Smooth muscle cell of the brain vasculature (primary cell): ENCODE measurements at places on chromosomes 6 and 20.

GRCh38 chr6:125957845-125958244, 1.3 kb downstream of the HINT3 start:
- DNase-seq = no peak

- no peak for DNase-seq
Measured at GRCh38 chr20:45138561-45139300, 14.5 kb upstream of the WFDC12 start.

- DNase-seq = no peak
Measured at GRCh38 chr6:139290787-139291311, 949 bp downstream of the TXLNB start.

GRCh38 chr6:109260126-109260525, 122.1 kb downstream of the CD164 start:
- no peak for DNase-seq

DNA sequence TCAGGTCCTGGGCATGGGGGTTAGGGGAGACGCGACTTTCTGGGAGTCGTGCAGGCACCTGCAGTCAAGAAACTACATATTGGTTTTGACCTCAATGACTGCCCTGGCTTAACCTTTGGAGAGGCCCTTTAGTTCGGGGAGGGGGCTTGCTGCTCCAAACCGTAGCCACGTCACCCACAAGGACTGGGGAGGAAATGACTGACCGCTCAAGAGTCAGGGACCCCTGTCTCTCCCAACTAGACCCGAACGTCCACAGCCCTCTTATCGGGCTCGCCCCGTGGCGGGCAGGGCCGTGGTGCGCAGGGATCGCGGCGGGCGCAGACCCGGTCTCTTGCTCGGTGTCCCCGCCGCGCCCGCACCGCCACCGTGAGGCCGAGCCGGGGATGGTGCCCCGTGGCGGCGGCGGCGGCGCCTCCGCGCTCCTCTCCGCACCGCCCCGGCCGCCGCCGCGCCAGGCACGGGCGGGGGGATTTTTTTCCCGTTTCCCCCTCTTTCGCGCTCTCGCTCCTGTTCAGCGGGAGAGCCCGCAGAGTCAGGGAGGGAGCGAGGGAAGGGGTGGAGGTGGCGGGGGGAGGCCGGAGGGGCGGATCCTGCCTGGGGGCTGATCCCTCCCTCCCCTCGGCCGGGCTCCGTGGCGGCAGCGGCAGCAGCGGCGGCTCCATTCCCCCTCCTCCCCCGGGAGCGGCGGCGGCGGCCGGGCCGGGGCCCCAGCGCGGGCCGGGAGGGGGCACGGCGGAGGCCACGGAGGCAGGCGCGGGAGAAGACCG, at the start of gene BRPF3:
TSS of gene BRPF3 (plus strand) at position 632 of the 767 bp plus-strand sequence. CDS start 3,579 bp downstream, outside the sequence.
- DNase-seq = peak; percentile 13

DNA sequence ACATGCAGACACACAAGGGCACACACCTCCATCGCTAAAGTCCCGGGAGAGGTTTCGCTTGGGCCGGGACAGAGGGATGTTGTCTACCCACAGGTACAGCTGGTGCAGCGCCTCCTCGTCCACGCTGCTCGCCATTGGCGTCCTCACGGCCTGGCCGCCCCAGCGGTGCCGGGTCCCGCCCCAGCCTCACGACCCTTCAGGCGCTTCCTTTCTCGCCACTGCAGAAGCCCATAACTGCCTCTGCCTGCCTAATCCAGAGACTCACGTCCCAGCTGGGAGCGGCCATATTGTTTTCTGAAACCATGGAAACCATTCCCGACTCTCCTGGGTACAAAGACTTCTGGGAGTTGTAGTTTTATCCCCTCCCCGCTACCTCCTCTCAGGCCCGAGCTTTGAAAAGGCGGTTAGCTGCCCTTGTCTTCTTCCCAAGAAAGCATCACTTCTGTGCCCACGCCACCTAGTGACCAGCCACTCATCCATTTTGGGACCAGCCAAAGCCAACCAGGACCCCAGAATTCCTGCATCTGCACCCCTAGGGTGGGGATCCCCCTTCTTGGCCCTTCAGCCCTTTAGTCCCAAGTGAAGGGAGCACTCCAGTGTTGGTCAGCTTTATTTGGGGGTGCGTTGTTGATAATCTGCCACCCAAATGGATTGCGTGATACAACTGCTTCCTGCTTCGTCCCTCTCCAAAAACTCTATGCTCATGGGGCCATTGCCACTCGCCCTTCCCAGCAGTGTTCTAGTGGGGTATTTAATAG, at the start of gene SPEF1:
TSS of gene SPEF1 (minus strand) at position 296 of the 758 bp plus-strand sequence. CDS start at position 135, 161 bp downstream.
- DNase-seq = peak; percentile 77

DNA sequence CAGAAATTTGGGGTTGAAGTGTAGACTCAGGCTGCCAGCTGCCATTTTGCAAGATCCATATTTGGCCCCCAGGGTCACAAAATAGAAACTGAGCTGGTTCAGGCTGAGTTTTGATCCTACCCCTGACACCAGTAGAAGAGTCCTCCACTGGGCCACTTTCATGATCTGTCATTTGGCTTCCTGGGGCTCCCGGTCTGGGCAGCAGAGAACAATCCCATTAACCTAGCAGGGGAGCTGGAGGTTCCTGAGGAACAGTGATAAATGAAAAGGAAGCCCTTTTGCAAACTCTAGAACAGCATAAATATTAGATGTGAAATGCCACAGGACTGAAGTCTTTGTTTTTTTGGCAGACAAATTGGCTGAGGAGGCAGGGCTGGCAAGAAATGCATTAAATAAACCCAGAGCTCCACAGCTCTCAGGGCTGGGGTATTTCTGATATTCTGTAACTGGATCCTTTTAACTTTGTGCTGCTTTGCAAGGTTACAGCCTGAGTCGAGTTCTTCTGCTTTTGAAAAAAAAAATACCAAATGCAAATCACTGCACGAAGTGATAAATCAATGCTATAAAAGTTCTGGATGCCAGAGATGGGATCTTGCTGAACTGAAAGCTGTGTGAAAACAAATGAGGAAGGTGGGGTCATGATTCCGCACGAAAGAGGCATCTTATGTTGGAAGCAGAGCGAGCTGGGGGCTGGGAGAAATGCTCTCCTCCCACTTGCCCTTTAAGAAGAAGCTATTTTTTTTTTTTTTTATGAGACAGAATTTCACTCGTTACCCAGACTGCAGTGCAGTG, 64.4 kb downstream of the SULF2 start:
- DNase-seq = no peak

DNA sequence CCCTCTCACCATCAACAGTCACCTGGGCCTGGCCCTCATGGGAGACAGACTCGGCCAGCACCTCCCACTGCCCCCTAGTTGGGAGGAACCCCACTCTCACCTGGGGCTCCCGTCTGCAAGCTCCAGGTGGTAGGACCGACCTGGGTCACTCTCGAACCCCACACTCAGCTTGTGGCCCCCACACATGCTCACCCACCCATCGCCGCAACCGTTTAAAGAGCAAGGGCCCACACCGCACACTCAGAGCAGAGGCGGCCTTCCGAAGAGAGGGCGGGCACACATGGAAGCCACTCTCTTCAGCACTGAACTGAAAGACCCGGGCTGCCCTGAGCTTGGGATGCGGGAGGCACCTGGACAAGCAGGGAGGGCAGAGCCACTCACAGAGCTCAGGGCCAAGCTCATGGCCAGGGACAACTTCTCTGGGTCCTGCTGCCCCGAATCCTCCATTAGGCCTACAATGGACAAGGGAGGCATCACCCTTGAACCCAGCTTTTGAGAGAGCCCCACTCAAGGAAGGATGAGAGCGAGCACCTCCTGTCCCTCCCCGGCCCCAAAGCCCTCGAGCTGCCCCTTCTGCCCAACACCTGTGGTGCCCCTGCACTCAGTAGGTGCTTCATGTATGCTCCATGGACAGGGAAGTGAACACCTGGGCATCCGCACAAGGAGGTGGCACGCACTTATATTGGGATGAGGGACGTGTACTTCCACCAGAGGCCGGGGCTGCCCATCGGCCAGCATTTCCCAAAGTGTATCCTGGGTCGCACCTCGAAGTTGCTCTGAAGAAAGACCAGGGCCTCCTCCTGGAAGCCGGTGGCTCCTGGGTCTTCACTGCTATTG, 50.4 kb downstream of the YTHDF1 start:
- DNase-seq = no peak

- DNase-seq = no peak
Measured at GRCh38 chr6:27777126-27777525, 135.1 kb downstream of the OR2B2 start.

DNA sequence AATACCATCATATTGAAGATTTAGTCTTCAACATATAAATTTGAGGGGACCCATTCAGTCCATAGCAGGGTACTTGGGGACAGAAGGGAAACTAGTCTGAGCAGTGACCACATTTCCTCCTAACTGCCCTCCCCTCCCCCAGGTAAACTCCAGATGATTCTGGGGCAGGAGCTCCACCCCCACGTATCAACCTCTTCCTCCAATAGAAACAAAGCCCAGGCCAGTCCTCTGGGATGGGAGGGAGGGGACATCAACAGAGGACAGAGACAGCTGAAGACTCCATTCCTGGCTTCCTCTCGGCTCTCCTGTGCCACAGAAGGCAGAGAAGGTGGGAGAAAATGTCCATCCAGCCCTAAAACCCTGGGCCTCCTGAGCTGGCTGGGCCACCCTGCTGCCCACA, 85.0 kb upstream of the TOP1 start:
- DNase-seq = no peak

DNA sequence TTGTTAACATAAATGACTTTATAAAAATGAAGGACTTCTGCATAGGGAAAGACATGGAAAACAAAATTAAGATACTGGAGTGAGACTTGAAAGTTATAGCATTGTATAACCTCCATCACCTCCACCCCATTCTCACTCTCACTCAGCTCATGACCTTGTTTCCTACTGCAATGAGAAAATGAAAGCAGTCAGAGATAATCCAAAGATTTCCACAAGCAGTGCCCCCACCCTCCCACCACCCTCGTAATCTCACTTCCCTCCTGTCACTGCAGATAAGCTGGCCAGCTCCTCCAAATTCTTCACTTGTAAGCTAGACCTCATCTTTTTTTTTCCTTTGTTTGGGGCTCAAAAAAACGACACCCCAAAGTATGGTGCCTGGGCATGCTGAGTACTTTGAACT, 52.9 kb upstream of the PROKR2 start:
- DNase-seq = no peak

- DNase-seq = no peak
Measured at GRCh38 chr6:37095997-37096396, 74.0 kb upstream of the PIM1 start.
